ENCODE measurements at places on chromosomes 6 and 20.

- no peak for DNase-seq
Observed at GRCh38 chr6:157061770-157062594, 261.3 kb downstream of the TMEM242 start.

DNA sequence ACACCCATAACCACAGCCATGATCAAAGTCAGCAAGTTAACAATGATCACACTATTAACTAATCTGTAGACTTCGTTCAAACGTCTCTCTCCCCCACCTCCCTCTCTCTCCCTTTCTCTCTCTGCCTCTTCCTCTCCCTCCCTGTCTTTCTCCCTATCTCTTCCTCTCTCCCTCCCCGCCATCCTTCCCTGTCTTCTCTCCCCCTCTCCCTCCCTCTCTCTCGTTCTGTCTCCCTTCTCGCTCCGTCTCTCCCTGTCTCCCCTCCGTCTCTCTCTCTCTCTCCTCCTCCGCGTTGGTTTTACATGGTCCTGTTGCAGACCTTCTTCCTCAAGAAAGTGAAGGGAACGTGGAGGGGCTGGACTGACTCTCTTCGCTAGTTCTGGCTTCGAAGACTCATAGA, 308.9 kb upstream of the FOXQ1 start:
- no peak for DNase-seq

DNA sequence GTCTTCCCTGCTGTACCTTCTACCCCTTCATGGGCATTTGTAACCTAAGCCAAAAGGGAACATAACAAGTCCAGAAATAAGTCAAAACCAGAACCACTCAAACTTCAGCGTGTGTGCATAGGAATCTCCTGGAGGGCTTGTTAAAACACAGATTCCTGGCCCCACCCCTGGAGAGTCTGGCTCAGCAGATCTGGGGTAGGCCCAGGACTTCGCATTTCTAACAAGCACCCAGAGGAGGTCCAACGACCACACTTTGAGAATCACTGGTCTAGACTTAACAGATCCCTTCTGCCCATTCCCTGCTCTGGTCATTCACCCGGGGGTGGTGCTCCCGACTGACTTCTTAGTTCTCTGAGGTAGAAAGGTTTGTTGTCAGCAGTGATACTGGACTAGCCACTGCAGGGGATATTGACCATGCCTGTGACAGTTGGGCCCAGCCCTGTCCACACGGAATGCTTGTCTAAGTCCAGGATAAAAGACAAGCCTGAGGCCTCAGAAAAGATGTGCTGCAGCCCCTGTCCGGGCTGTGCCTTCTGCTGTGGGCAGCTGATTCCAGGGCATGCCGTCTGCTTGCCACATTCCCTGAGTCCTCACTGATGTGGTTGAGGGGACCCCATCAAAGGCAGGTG, 68.6 kb downstream of the SYNJ2 start:
- DNase-seq, result no peak

- no peak for DNase-seq
Observed at GRCh38 chr6:87071683-87072082, 23.2 kb downstream of the CGA start.

- no peak for DNase-seq
Observed at GRCh38 chr6:23183846-23184245, 614.5 kb downstream of the HDGFL1 start.

- no peak for DNase-seq
Observed at GRCh38 chr6:50030777-50031562, 9.2 kb upstream of the DEFB110 start.

DNA sequence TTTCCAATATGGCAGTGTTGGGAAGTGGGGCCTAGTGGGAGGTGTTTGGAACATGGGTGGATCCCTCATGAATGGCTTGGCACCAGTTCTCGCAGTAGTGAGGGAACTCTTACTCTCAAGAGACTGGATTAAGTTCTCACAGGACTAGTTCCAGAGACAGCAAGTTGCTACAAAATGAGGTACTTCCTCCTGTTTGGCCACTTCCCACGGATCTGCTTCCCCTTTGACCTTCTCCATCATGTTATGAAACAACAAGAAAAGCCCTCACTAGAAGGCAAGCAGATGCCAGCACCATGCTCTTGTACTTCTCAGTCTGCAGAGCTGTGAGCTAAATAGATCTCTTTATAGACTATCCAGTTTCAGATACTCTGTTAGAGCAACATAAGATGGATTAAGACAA, 3.1 kb downstream of the RSPH3 start:
- no peak for DNase-seq

DNA sequence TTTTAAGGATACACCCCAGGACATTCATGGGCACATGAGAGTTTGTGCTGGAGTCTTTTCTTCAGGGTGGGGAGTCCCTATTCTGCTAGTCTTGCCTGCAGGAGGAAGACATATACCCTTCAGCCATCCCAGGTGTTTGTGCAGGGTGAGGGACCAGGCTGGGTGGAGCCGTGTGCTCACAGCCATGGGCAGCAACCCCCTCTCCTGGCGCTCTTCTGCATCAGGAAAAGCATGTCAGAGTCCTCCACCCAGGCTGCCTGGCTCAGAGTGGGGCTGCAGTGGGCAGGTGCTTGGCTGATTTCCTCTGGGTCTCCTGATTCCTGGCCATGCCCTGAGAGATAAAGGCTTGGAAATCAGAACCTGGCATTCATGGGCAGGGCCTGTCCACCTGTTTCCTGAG, 22.7 kb upstream of the MLN start:
- DNase-seq, result no peak

DNA sequence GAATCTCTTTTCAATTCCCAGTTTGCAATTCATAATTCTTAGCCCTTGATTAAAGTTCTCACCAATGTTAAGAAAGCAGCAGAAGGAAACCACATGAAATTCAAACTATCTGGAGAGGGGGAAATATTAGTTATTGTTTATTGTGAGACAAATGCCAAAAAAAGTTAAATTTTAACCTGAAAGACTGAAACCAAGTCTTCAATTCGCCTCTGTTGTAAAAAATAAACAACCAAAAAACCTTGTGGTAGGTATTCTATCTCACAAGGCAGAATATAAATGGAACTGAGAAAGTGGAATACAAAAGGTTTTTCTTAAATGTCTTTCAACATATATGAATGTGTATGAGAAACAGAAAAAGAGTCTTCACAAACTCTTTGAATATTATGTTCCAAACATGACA, 24.8 kb downstream of the TMX4 start:
- no peak for DNase-seq

DNA sequence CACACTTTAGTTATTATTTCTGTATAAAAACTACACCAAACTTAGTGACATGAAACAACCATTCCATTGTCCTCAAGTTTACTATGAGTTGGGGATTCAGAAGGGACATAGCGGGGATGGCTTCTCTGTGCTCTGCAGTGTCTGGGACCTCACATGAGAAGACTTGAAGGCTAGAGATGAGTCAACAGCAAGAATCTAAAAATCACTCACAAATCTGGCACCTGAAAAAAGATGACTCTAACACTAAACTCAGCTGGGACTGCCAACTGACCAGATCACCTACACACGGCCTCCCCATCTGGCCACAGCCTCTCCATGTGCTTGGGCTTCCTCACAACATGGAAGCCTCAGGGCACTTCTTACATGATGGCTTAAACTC, 63.0 kb upstream of the EYA2 start:
- no peak for DNase-seq

DNA sequence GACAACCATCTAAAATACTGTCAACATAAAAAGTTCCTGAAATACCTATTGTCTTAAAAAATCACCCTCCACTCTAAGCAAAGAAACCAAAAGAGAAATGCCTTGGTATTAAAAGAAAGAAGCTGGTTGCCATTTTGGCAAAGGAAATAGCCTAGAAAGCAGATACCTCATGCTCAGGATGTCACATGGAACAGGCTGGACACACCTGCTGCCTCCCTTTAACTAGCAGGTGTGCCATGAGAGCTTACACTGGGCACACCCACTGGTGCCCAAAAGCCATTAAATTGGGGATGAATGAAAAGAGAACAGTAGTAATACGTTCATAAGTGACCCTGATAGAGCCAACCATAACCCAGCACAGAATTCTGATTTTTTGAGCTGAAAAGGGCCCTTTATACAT, 1.5 kb downstream of the SLC23A2 start:
- DNase-seq, result no peak

GRCh38 chr6:117592983-117593759, 9.1 kb downstream of the GOPC start:
- no peak for DNase-seq
